ENCODE measurements at places on chromosomes 5 and 9.

DNA sequence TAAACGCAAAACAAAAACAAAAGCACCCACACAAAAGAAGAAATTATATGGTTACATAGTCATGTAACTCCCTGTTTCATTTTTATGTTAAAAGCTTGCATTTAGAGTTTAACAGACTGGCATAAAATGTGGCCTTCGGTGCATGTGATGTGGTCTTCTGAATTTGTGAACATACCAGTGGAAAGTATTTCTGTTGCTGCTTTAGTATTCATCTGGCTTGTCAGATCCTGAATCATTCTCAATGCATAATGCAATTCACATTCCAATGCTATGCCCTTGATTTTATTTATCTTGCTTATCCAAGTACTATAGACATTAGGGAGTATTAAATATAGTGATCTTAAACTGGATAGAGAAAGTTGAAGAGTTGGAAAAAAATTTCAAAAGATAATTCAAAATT, 740.2 kb upstream of the ZNF608 start:
- no peak for DNase-seq

- no peak for DNase-seq
Measured at GRCh38 chr5:32831624-32832023, 120.5 kb downstream of the NPR3 start.

DNA sequence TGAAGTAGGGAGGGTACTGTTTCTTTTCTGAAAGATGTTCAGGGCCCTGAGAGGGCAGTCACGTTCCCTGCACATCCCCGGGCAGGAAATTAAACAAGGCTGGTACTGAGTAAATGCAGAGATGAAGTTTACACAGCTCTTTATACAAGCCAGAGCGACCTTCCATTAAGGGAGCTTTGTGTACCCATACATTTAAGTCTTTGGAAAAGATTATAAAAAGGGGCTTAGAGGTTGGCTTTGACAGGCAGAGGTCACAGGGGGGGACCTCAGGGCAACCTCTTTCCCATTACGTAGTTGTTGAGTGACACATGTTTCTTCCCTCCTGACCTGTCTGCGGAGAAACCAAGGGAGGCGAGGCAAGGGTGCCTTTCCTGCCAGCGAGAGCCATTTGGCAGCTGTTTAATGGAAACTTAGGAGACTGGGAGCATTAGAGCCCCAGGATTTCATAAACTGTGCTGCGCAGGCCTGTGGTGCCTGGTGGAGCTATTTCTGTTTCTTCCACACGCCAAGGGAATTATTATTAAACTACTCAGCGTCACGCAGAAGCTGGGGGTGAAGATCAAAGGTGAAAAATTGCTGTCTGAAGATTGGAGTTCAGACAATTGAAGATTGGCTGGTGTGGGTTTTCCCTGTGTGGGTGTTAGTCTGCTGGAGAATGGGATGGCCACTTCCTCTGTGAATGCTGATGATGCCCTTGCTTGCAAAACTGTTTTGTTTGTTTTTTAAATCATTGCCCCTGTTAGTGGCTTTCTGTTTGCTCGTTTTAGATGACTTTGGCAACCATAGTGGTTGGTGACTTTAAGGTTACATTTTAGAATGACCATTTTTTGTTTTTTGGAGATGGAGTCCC, 3.2 kb upstream of the SMIM32 start:
- DNase-seq: no peak

GRCh38 chr5:131328536-131329285, 64.9 kb downstream of the CDC42SE2 start:
- no peak for DNase-seq

- DNase-seq: no peak
Measured at GRCh38 chr5:163502521-163502920, 2.9 kb upstream of the MAT2B start.

- no peak for DNase-seq
Measured at GRCh38 chr9:95459851-95460517, 56.8 kb downstream of the PTCH1 start.

DNA sequence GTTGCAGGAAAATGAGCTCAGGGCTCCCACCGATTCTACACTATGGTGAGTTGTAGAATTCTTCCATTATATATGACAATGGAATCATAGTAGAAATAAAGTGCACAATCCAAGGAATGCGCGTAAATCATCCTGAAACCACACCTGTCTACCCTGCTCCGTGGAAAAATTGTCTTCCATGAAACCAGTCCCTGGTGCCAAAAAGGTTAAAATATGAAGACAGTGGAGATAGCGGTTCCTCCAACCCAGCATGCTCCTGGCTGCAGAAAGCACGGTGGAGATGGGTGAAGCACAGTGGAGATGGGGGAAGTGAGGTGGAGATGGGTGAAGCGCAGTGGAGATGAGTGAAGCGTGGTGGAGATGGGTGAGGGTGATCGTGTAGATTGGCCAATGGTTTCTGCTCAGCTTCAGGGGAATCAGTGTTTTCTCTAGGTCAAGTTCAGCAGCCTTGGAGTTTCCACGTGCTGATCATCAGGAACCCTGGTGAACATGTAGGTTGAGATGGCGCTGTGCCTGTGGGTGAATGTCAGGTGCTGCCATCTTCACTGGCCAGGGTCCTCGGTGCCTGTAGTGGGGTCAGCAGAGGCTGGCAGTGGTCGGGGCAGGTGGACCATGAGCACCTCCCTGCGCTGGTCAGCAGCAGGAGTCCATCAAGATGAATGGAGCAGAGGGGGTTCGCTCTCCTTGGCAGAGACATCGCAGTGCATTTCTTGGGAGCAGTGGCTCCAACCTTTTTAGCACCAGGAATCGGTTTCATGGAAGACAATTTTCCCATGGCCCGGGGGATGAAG, 20.3 kb downstream of the PAEP start:
- DNase-seq: no peak

- no peak for DNase-seq
Measured at GRCh38 chr5:147780924-147781573, 1.5 kb downstream of the JAKMIP2 start.

DNA sequence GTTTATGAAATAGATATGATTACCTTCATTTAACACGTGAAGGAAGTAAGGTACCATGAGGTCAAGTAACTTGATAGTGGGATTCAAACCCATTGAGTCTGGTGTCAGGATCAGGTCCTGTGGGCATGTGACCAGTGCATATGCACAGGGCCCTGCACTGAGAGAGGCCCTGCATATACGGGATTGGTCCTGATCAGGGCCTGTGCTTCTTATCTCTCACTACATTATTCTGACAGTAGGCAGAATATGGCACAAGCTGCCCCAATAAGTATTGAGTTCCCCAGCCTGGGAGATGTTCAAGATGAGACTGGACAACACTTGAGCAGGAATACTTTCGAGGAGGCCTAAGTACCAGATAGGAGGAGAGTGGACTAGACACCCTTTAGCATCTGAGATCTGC, 44.0 kb downstream of the GALNT10 start:
- DNase-seq: no peak

DNA sequence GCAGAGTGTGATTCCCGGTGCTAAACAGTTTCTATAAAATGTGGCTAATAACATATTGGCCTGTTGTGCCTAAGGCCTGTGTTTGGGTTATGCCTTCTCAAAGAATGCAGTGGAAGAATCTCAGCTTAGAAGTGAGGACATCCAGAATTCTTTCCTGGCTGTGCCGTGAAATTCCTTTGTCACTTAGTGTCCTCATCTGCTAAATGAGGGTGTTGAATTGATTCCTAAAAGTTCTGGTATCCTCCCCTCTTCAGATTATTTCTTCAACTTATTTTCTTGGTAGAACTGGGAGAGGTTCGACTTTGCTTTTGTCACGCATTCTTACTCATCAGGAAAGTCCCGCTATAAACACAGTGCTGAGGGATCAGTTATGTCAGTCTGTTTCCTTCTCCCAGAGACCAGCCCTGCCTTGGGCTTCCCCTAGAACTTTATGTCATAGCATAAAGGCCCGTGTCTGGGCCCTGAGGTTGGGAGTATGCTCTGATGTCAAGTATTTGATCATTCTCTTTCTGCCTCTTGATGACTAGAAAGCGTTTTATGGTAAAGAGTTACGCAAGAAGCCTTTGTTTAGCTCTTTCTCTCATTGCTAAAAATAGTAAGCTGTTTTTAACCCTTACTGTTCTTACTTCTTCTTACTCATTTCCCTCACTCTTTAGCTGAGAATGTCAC, 29.5 kb downstream of the MTAP start:
- no peak for DNase-seq

- DNase-seq: no peak
Measured at GRCh38 chr5:80935811-80936385, 24.3 kb upstream of the RASGRF2 start.

GRCh38 chr9:104875320-104875719, 52.6 kb downstream of the ABCA1 start:
- DNase-seq: no peak

GRCh38 chr9:129916707-129917106, 81.4 kb downstream of the USP20 start:
- DNase-seq: no peak

GRCh38 chr9:10045598-10045997, 567.2 kb downstream of the PTPRD start:
- DNase-seq: no peak

GRCh38 chr5:142869886-142870285, 99.7 kb downstream of the ARHGAP26 start:
- DNase-seq: no peak

GRCh38 chr5:35416217-35416988, 186.1 kb upstream of the PRLR start:
- no peak for DNase-seq

GRCh38 chr5:107104040-107104995, 566.4 kb downstream of the EFNA5 start:
- no peak for DNase-seq

DNA sequence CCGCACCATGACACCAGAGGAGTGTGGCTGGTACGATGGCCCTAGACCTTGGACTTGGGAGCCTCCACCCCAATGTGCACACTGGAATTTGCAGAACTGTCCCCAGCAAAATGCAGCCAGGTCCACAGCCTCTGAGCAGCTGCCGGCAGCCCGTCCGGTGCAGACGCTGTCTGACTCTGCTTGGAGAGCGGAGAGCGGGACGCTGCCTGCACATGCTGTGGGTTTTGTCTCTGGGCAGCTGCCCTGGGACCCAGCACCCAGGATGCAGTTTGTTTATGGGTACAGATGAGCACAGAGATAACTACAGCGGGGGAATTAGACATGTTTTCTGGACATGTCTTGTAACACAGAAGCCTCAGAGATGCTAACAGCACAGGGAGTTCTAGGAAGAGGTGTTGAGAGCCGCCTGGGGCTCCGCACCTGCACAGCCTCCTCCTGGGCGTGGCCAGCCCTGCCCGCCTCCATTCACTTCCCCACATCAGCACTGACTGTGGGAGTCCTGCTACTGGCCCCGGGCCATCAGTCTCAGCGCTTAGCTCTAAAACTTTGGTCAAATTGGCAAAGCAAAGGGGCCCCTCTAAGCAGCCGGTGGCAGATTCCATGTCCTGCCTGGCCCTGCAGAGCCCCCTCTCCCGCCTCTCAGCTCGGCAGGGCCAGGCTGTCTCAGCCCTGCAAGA, 159.6 kb downstream of the IRX2 start:
- no peak for DNase-seq

GRCh38 chr5:109812698-109813097, 123.0 kb downstream of the MAN2A1 start:
- no peak for DNase-seq

GRCh38 chr9:27162045-27162444, 53.0 kb downstream of the TEK start:
- DNase-seq: no peak

Data from stimulated activated CD4-positive, alpha-beta T cell treated with anti-CD3 and anti-CD28 coated beads, TNF-alpha, amount 100 ng/mL, for 1 hour (primary cell).